ENCODE measurements at places on chromosomes 13 and 19.
A peak's percentile ranks its signal among the peaks of the same experiment; 100 is the strongest.

- no peak for DNase-seq
Observed at GRCh38 chr13:101455863-101456262, 3.4 kb downstream of the ITGBL1 start.

- DNase-seq: peak; percentile 43
Observed at GRCh38 chr19:53881482-53882390, at the start of gene PRKCG. TSS of gene PRKCG (plus strand) at chr19:53882197. CDS start at chr19:53882495, 298 bp downstream.

GRCh38 chr13:88144580-88144979 is 473.4 kb downstream of the SLITRK5 start:
- DNase-seq: no peak

- DNase-seq: no peak
Observed at GRCh38 chr19:18231775-18232174, 5.5 kb upstream of the PDE4C start.

GRCh38 chr13:40191186-40191980 is 475.1 kb downstream of the FOXO1 start:
- no peak for DNase-seq

GRCh38 chr13:108176685-108177274 is 38.6 kb downstream of the LIG4 start:
- DNase-seq: peak; percentile 14

DNA sequence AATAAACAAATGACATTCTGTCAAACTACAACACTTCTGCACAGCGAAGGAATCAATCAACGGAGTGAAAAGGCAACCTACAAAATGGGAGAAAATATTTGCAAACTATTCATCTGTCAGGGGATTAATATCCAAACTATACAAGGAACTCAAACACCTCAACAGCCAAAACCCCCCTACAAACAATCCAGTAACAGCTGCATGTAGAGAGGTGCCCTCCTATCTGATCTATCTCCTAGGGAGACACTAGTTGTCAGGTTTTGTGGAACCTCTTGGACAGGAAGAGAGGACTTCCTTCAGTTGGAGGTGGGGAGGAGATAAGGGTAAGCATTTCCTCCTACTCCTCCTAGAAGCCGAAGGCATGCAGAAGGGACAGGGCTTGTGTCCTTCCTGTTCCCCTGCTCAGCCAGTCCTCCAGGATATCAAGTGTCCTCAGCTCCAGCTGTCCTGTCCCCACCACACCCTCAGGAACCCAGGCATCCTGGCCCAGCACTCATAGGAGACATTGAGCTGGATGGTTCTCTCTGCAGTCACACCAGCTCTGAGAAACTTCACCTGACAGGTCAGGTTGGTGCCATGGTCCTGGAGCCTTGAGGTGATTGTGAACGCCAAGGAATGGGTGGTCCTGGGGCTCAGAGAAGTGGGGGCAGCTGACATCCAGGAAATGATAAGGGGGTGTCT is 9.8 kb upstream of the SIGLEC8 start:
- no peak for DNase-seq

DNA sequence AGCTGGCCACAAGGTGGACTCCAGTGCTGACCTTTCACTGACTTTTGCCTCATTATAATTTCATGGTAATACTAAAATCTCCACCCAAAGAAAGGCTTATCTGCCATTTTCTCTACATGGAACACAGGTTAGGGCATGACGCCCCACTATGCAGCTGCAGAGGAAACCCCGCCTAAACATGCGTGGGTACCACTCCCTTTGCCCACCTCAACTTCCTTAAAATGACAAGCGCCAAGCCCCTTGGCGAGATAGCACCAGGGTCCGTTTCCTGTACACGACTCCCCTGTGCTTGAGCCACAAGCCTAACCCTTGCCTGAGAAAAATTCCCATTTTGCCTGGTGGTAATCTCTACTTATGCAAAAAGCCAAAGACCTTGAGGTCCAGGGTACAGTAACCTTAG is 36.0 kb upstream of the PABPC3 start:
- no peak for DNase-seq

- no peak for DNase-seq
Observed at GRCh38 chr13:59898066-59898465, 265.7 kb downstream of the DIAPH3 start.

DNA sequence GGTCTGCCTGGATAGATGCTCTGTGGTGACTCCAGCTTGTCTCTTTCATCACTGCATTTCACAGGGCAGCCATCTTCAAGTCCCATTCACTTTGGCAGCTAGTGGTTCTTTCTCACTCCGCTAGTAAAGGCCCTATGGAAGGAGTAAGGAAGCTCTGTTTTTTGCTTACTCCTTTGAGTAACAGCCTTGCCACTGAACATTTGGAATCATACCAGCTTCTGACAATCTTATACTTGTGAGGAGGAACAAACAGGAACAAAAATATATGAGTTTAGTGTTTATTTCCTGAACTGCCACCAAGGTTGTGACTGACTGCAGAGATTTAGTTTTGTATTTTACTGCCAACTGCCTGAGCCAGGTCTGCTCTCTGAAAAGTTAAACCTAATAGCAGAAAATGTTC is 38.7 kb downstream of the KCTD4 start:
- no peak for DNase-seq

DNA sequence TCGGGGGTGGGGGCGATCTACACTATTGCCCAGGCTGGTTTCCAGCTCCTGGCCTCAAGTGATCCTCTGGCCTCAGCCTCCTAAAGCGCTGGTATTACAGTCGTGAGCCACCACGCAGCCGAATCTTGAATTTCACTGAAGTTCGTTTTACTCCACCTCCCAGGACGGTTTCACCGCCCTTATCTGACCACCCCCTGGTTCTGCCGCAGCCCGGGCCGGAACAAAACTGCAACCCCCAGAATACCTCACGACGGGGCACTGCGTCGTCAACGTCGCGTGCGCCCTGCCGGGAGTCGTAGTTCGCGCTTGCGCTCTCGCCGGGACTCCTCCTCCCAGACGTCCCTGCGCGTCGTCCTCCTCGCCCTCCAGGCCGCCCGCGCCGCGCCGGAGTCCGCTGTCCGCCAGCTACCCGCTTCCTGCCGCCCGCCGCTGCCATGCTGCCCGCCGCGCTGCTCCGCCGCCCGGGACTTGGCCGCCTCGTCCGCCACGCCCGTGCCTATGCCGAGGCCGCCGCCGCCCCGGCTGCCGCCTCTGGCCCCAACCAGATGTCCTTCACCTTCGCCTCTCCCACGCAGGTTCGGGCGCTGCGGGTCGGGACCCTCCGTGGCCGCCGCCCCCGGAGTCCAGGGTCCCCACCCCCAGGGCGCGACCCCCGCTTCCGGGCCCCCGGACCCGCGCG is at the start of gene ATP5F1D:
ATP5F1D (plus strand) TSS at position 335 of the 679 bp plus-strand sequence; CDS start at position 435, 100 bp downstream.
- peak; percentile 95 for DNase-seq

DNA sequence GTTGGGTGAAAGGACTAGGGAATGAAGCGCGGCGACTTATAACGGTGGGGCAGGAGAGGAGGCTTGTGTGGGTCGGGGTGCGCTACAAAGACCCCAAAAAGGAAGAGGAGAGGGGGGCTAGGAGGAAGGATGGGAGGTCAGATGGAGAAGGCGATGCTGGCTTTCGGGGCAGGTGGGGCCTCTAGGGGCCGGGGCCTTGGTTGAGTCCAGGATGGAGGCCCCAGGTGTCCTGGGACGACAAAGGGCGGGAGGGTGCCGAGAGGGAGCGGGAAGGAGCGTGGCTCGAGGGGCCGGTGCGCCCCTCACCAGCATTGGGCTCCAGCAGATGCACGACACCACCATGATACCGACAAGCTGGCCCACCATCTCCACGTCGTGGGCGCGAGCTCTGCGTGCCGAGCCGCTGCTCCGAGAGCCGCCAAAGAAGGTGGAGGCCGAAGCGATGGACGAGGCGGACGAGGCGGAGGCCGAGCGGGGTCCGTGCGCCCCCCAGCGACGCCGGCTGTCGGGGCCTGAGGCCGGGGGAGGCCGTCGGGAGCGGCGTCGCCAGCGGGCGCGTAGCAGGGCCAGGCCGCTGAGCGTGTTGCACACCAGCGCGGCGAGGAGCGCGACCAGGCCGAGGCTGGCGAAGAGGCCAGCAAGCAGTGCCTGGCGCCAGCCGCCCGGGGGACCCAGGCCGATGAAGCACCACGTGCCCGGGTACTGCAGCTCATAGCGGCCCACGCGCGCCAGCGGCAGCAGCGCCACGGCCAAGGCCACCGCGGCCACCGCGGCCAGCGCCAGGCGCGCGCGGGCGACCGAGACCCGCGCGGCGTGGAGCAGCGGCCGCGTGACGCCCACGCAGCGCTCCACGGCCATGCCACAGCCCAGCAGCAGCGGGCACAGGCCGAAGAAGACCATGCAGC is 1.8 kb downstream of the PTGER1 start:
- DNase-seq: no peak

DNA sequence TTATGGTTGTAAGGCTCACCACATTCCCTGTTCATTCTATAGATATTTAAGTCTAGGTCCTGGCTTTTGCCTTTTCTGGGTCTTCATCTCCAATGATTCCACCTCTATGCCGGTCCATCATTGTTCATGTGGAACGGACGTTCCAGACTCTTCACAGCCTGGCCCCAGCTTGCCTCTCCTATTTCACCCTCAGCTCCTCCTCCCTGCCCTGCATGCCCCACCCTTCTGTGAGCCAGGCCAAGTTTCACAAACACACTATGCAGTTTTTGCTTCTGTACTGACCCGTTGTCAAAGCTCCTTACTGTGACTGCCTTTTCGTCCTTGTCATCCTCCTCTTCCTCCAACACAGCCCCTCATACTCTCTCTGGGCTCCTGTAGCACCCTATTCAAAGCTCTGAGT is 31.3 kb downstream of the TEX26 start:
- no peak for DNase-seq

GRCh38 chr19:46141421-46141820 is 6.6 kb upstream of the IGFL2 start:
- DNase-seq: no peak

DNA sequence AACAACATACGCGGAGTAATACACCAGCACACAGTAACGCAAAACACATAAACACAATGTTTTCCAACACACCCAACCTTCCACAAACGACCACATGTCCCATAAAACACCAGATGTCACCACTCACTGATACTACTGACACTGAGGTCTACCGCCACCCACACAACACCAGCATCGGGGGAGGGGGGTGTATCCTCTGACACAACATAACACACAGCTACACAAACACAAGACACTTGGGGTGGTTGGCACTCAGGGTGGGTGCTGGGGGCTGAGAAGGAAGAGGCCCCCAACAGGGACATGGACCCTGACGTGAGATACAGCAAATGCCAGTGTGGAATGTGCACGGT is 1.5 kb upstream of the KCNN4 start:
- no peak for DNase-seq

DNA sequence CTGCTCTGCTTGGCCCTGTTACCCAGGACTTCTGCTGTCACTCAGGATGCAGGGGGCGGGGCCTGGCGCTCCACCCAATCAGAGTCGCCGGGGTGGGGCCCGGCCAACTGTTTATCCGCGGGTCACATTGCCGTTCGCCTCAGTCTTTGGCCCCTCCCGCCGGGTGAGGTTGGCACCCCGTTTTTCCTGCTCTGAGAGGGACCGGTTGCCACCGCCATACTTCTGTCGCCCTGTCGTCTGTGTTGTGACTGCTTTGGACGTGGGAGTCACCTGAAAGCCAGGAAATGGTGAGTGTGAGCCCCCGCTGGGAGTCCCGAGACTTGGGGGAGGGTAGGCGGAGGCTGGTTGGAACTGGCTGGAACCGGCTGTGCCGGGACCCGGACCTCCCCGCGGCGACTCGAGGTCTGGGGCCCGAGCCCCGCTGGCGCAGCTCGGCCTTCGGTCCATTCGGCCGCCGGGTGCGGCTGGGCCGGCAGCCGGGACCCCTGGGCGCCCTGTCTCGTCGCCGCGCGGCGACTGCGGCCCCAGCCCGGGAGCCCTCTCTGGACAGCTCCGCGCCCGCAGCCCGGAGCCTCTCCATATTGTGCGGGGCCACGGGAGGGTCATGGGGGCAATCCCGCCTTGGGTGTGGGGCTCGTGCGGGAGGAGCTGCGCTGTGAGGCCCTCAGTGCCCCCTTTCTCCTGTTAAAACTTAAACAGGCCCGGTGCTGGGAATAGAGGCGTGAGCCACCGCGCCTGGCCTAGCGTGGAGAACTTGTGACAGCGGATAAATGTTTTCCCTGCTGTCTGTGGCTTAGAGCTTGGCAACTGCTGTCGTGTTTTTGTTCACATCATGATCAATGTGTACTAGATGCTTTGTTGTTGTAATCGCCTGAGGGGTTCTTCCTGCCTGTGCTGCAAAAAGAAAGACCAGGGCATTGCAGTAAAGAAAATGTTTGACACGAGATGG is at the start of gene ZNF844:
ZNF844 (plus strand) TSS at position 142 of the 949 bp plus-strand sequence; CDS start at position 285, 143 bp downstream.
- DNase-seq: peak; percentile 49

- DNase-seq: no peak
Observed at GRCh38 chr13:30398601-30399072, 23.7 kb upstream of the UBE2L5 start.

- DNase-seq: no peak
Observed at GRCh38 chr19:7788933-7789323, 25.9 kb downstream of the CLEC4M start.

- DNase-seq: no peak
Observed at GRCh38 chr19:49459388-49459787, 6.4 kb downstream of the ALDH16A1 start.

DNA sequence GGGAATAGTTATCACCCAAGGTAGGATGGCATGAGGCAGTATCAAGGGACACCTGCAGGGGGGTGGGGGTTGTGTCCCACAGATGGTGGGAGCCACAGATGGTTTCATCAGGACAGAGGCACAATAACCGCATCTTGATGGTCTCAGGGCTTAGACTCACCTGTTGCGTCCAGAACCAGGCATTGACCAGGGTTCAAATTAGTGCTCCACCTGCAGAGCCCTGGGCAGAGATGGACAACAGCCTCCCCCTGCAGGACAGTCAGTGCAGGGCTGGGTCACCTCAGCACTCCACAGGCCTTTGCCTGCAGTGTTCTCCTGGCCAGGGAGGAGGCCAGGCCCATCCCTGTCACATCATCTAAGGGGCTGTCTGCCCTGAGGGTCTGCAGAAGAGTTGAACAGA is 14.5 kb upstream of the CEACAM1 start:
- no peak for DNase-seq

DNA sequence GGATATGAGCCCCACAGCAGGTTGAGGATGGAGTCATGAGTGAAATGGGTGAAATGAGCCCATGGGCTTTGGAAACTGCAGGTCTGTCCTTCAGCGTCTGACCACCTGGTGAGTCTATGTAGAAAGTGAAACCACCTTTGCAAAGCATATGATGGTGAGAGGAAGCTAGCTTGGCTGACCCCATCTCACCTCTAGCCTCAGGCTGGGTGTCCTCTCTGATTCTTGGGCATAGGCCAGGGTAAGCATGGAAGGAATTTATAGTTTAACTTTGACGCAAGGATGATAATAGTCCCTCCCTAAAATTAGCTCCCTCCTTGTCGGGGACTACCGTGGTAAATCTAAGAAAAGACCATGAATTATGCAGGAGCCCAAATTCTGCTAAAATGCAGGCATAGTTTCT is 16.8 kb upstream of the PSG9 start:
- DNase-seq: no peak

DNA sequence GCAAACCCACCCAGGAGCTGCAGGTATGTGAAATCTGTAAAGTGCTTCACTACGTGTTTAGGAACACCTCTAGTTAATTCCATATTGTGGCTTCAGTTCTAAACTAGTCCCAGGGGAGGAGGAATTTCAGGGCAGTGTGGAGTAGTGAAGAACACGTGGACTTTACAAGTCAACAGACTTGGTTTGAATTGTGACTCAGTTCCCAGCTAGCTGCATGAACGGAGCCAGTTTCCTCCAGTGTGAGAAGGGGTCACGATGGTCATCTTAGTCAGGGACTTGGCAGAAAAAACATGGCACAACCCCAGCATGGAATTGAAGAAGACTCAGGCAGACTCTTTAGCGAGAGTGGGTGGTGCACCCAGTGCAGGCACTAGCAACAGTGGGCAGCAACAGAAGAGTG is 175.7 kb upstream of the UBL3 start:
- DNase-seq: no peak

- DNase-seq: no peak
Observed at GRCh38 chr13:75400775-75401174, 81.2 kb downstream of the TBC1D4 start.
